ENCODE measurements at places on chromosomes 7 and 10. TPM values are rescaled to one million over a fixed set of nuclear protein-coding genes. Genes with fewer than 3 reads are reported as not detected.
A peak's percentile ranks its signal among the peaks of the same experiment; 100 is the strongest.

- DNase-seq, result no peak
Measured at GRCh38 chr7:142356166-142356565, 98.3 kb upstream of the PRSS58 start.

DNA sequence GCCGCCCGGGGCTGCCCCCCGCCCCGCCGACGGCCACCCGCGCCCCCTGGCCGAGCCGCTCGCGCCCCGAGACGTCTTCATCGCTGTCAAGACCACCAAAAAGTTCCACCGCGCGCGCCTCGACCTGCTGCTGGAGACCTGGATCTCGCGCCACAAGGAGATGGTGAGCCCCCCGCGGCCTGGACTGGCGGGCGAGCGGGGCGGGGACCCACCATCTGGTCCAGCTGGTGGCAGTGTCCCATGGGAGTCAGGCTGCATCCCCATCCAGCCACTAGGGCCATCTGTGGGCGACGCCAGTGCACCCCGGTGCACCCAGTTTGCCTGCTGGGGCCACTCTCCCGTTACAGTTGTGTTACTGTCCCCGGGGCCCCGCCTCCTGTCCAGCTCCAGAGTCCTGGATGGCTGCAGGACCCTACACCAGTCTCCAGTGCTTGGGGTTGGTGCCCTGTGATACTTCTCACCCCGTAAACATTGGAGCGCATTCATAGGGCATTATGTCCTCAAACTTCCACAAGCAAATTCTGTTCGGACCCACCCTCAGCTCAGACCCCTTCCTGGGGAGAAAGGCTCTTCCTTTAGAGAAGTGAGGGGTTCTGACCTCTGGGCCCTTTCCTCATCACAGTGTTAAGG, 672 bp downstream of the LFNG start:
- no peak for DNase-seq

DNA sequence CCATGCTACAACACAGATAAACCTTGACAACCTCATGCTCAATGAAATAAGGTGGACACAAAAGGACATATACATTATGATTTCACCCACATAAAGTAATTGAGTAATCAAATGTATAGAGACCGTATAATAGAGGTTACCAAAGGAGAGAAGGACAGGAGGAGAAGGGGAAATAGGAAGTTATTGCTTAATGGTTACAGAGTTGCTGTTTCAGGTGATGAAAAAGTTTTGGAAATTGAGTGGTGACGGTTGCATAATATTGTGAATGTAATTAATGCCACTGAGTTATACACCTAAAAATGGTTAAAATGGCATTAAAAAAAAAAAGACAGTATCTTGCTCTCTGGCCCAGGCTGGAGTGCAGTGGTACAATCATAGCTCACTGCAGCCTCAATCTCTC, 1.5 kb upstream of the OGDH start:
- no peak for DNase-seq

DNA sequence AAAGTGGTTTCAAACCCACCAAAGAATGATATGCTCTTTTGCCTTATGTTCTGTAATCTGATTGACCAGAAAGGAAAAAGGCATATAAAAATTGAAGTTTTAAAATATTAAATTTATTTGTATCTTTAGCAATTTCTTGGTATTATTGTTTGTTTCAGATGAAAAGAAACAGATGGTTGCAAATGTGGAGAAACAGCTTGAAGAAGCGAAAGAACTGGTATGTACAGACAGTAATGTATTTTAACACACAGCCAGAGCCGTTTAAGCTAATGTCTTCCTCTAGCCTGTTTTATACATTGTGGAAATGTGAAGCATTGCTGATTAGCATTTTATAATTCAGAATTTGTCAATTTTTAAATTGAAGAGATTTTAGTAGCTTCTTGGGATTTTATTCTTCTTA, 13.4 kb downstream of the VTI1A start:
- no peak for DNase-seq

DNA sequence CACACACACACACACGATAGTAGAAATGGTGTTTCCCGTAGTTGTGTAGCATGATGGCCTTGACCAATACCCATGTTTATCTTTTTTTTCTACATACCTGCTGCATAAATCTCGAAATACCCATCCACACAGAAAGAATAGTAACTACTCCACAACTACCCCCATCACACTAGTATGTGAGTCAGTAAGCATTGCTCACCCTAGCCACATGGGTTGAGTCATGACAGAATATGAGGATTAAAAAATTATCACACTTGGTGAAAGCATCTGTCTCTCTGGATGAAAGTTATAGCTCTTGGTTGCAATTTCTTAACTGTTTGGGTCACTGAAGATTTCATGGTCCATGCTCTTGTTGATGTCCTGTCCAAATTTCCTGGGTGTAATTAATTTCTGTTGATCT, 103.4 kb upstream of the MDFIC start:
- no peak for DNase-seq

- DNase-seq, result no peak
Measured at GRCh38 chr10:6583447-6583846, 3.4 kb upstream of the PRKCQ start.

DNA sequence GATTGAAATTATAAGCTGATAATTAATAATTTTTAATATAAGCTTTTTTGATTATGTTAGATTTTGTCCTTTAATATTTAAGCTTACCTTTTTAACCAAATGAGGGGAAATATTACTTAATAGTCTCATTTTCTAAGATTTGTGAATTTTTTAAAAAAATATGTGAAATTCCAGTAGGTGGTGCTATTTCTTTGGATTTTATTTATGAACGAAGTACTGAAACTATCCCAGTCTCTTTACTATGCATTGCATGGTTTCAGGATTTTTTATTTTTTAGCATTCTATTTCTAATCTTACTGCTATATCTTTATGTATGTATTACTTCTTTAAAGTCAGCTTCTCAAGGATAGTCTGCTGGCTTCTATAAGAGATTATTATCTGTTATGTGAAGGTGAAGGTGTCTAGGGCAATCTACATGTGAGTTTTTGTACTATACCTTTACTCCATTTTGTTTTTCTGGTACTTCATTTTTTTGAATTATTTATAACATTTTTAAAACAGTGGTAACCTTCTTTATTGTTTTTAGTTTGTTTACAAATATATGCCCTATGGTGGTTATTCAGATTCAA, 78.3 kb downstream of the ATRNL1 start:
- DNase-seq, result peak; percentile 16

DNA sequence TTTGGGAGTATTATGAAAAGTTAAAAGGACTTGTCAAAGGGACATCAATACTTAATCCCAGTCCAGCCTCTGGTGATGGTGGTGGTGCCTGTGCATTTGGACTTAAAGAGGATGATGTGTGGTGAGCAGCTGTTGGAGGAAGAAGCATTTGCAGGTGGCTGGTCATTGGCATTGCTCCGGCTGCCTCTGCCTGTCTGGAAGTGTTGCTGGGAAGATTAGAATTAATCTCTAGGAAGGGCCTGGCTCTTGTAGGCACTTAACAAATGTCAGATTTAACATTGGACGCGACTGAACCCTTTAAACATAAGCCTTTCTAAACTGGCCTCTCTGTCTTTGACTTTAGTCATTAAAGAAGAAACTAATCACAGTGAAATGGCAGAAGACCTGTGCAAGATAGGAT, 58.8 kb downstream of the FIGNL1 start:
- no peak for DNase-seq

DNA sequence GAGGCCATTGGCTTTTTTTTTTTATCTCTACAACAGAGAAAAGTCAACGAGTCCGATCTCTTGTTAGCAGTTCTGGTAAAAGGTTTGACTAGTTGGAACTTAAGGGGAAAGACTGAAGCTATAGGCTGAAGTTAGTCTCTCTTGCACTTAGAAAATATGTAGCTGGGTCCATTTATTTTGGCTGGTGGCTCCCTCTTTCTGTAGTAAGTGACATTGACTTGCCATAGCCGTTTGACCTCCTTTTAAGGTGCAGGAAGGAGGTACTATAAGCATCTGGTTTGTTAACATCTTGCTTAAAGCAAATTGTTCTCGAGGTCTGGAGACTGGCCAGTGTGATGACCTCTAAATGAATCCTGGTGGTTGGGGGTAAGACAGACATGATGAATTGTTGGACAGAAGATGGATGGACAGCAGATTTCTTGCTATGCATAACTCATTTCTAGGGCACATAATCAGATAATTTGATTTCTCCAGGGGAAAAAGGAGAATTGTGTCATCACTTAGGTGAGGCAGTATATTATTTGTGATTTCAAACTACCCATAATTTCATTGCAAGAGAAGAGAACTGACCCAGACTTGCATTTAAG, 356.3 kb upstream of the GALNT17 start:
- DNase-seq, result no peak

GRCh38 chr7:105387508-105388355, 989 bp downstream of the SRPK2 start:
- DNase-seq, result peak; percentile 67

- DNase-seq, result no peak
Measured at GRCh38 chr10:17010363-17011145, 119.1 kb downstream of the CUBN start.

GRCh38 chr10:108598320-108598695, 1325.0 kb downstream of the XPNPEP1 start:
- DNase-seq, result no peak

CHST12 gene
- polyA plus RNA-seq, result 77.7 TPM

MSRB2 gene
- polyA plus RNA-seq, result 20.6 TPM

SYT15 gene
- polyA plus RNA-seq, result 0.65 TPM

ZNF775 gene
- polyA plus RNA-seq, result 7.4 TPM

CPN1 gene
- polyA plus RNA-seq, result not detected
